HFF-Myc (cell line): ENCODE measurements at places on chromosomes 3 and 15.

DNA sequence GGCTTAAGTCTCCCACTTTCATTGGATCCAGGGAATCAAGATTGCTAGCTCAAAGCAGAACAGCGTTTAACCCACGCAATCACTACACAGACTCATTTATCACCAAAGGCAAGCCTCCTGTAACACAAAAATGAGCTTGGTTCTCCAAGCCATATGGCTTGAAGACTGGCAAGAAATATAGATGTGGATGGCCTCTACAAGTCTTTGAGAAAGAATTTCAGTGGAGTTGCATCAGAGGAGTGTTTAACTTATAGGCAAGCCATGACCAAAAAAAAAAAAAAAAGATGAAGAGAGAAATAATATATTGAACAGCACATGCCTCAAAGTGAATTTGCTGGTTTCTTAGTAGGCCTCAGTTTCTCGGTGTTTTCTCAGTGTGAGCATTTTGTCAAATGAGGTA is 27.3 kb downstream of the PDZRN3 start:
- DNase-seq, result no peak

GRCh38 chr3:76753599-76753998 is 286.3 kb upstream of the ROBO2 start:
- DNase-seq, result no peak

DNA sequence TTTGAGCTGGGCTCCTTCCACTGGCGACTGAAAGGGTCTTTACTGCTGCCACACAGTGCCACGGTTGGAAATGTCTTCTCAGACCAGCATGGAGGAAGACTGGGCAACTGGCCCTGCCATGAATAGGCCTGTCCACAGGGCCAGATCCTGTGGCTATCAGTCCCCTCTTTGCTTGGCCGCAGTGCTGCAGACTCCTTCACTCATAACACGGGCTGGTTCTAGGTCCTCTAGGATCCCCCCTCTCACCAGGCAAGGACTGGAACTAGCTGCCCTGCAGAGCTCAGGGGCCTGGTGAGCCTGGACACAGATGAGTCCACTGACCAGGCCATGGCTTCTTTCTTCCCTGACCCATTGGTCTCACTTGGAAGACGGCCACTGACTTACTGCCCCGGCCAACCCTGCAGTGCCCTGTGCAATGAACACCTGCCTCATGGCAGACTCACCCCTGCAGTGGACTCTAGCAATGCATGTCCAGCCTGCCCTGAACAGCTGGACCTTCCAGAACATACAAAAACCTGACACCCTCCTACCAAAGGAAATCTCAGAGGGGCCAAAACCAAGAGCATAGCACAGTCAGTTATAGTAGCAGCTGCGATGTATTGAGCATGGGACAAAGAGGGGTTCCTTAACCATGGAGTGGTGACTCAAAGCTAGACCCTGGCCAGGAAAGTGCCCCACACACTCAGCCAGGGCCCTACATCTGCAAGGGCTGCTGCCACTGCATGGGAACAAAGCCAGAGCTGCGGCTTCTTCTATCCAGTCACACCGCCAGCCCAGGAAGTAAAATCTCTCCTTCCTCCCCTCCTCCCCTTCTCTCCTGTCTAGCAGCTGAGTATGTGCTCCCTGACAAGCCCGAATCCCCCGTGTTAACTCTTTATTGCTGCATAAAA is 72.1 kb upstream of the ITGA11 start:
- no peak for DNase-seq

GRCh38 chr3:13301286-13301987 is 118.7 kb downstream of the NUP210 start:
- DNase-seq, result peak; percentile 63

DNA sequence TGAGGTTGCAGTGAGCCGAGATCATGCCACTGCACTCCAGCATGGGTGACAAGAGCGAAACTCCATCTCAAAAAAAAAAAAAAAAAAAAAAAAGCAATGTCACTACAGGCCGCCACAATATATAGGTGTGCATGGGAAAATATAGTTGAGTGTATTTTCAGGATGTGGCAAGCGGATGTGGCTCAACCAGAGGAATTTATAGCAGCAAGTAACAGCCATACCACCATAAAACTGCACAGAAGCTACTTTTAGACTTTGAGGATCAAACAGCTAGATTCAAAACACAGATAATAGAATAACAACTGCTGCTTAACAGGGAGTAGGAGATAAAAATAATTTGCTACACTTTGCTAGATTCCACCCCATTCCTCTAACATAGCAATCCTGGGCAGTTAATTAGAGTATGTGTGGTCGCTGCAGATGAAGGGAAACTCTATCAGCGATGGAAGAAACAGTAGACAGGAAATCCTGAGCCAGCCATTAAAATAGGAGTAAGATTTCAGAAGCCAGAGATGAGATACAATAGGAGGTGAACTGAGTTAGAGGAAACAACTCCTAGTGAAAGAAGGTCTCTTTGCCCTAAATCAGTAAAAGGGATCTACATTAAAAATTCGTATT is 318.7 kb upstream of the STT3B start:
- no peak for DNase-seq

DNA sequence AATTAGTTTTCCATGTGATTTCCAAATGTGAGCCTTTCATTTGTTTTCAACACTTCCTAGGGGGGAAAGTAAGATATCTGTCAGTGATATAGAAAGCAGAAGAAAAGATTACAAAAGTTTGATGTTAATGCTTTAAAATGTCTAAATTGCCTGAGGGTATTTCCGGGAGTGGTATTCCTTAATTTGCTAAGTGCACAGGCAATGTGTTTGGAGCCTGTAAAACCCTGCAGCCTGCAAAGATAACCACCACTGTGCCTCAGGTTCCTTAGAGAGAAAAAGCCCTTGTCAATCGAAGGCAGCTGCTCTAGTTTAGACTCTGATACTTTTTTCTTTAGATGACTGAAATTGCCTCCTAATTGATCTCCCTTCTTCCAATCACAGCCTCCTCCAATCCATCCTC is 154.9 kb downstream of the SSR3 start:
- DNase-seq, result no peak

GRCh38 chr3:13747627-13748026 is 132.2 kb downstream of the WNT7A start:
- DNase-seq, result no peak

DNA sequence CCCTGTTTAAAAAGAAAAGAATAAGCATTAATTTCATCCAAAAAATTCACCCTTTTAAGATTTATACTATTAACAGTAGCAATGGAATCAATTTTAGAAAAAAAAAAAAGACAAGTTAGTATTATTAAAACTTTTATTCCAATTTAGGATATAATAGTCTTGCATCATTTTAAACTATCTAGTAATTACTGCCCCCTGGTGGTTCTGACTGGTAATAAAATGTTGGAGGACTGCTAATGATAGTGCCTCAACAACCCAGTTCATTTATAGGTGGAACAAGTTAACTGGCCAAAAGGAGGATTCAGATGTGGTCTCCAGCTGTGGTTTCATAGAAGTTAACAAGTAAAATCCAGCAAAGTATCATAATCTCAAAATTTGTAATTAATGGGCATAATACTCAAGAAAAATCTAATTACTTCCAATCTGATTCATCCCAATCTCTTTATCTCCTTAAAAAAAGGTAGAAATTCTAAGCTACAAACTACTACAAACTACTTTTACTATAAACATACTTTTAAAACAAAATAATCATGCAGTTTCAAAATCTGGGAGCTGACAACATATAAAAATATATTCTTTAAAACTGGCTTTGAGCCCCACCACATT is 30.7 kb upstream of the WDR49 start:
- DNase-seq, result peak; percentile 45

- no peak for DNase-seq
Observed at GRCh38 chr3:159432682-159433340, 555.8 kb upstream of the IL12A start.

DNA sequence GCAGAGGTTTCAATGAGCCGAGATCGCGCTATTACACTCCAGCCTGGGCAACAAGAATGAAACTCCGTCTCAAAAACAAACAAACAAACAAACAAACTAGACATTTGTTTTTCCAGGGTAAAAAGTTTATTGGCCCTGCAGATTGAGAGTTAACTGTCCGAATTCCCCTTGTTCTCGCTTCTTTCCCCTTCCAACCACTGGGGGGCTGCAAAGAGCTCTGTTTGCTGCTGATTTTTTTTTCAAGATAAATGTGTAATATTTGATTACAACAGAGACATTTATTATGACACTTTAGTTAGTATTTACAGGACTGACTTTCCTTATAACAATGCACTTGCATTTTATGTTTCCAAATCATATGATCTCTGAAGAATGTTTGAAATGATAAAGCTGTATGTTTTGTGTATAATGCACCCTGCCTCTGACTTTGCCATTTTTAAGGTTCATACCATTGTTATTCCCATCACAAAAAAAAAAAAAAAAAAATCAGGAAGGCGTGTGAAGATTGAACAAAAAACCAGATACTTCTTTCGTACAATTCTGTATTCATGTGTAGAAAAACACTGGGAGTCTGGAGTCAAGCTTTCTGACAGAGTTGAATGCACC is 2.8 kb downstream of the CLSTN2 start:
- DNase-seq, result peak; percentile 3

DNA sequence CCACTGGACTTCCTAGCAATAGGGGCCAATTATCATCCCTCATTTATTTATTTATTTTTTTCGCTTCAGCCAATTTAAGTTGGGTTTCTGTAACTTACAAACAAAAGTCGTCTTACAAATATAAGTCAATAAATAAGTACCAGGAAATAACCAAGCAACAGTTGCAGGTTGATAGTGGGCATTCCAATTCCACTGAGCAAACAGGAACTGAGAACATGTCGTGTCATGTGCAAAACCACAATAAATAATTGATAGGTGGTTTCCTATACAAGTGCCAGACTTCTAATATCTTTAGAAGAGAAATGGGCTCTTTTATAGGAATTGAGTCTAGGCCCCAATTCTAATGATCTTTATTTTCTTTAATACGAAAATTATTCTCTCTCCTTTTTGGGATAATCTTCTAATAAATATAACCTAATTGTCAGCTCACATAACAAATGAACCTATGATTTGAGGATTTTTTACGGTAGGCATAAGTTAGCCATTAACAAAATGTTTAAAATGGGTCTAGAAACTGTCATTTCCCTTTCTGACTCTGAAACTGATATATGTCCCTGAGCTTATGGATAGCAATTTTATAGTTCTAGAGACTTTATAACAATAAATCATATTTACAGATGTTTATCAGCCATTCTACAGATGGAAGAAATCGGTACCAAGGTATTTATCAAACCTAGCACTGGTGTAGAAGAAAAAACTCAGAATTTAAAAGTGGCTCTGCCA is 571.8 kb downstream of the FOXP1 start:
- DNase-seq, result no peak

- no peak for DNase-seq
Observed at GRCh38 chr3:30692498-30693130, 86.2 kb downstream of the TGFBR2 start.

GRCh38 chr15:98731712-98732450 is 83.5 kb downstream of the IGF1R start:
- DNase-seq, result no peak
